Testis (tissue), 5 donors: ENCODE measurements at places on chromosomes 2 and 18.
A peak's percentile ranks its signal among the peaks of the same experiment; 100 is the strongest.

DNA sequence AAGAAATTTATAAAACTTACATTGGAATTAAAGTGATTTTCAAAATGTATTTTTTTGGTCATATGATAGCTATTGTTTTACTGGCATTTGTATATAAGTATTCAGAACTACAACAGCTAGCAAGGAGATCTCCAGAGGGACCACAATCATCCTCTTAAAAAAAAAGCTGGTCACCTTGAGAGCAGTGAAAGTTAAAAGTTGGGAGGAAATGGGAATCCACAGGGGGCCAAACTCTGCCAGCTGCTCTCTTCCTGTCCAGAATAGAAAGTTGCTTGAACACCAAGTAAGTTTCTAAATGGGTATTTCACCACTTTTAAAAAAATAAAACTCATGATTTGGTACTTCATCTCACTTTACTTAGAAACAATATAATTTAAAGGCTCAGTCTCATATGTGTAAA lies 1025.1 kb downstream of the LRP1B start:
- no peaks in the 10 kb centered on the region for H3K27me3 ChIP-seq
- H3K36me3 ChIP-seq = no peaks in the 10 kb centered on the region
- H3K4me1 ChIP-seq = no peaks in the 10 kb centered on the region
- DNase-seq = no peak
- no peak overlapping the region for H3K27ac ChIP-seq

DNA sequence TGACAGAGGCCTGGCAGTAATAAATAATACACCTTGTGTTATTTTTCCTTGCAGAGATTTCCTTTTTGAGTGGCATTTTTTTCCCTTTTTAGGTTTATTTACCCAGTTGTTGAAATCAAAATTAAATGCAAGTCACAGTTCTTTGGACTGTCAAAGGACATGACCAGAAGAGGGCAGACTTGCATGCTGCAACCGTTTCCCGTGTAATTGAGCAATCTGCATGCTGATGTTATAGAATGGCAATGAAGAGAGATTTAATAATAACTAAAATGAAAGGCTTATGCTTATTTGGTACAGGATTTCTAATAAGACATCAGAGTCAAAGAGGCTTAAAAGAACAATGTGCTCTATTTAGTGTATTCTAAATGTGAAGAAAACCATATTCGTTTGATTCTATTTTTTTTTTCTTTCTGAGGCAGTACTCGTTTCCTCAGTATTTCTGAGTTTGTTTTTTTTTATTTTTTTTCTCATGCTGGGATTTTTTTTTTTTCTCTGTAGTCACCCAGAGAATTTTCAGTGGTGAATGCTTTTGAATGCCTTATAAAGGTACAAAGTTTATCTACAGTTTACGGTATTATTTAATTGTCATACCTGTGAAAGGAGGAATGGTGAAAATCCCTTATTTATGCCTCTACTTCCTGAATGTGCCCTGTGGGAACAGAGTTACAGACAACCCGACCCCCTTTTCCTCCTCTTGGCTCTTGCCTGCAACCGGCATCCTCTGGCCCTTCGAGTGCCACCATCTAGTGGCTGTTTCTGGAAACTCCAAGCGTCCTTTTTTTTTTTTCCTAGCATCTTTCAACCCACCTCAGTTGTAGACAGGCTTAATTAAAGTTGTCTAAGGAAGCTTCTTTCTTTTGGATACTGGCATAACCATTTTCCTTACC lies 368.5 kb downstream of the LRRTM1 start:
- peak; percentile 54 for DNase-seq
- no peaks in the 10 kb centered on the region for H3K27me3 ChIP-seq
- H3K4me1 ChIP-seq = peaks cover 5% of the 10 kb centered on the region
- no peak overlapping the region for H3K4me3 ChIP-seq

DNA sequence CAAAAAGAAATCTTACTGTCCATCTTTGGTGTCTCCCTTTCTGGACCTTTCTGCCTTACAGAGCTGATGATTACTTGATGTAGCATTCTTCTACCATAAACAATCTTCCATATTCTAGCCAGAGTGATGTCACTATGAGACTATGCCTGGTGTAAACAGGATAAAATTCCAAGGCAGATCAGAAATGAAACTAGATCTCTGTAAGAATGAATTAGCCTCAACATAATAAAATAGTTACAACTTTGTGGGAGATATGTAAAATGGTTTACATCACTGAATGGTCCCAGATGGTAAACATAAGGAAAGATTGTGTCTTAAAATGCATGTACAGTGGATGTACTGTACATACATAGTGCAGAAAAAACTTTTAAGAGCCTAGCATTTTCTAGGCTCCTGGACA lies 112.3 kb upstream of the ZNF521 start:
- no peak overlapping the region for H3K27ac ChIP-seq
- no peak overlapping the region for H3K4me3 ChIP-seq
- H3K27me3 ChIP-seq = no peaks in the 10 kb centered on the region

GRCh38 chr18:13610555-13611141 lies 115.7 kb downstream of the FAM210A start:
- H3K36me3 ChIP-seq = no peaks in the 10 kb centered on the region
- no peak overlapping the region for H3K4me3 ChIP-seq
- peak overlapping the region; percentile 66 for H3K27ac ChIP-seq

GRCh38 chr2:66264354-66264753 lies 170.6 kb upstream of the MEIS1 start:
- H3K4me1 ChIP-seq = no peaks in the 10 kb centered on the region
- no peak overlapping the region for H3K27ac ChIP-seq
- H3K4me3 ChIP-seq = no peak overlapping the region
- H3K36me3 ChIP-seq = no peaks in the 10 kb centered on the region
- no peak for DNase-seq
- H3K27me3 ChIP-seq = no peaks in the 10 kb centered on the region
